Testis (tissue), 5 donors: ENCODE measurements at places on chromosomes 3 and 15. TPM values are rescaled to one million over a fixed set of nuclear protein-coding genes. Genes with fewer than 3 reads are reported as not detected.

The SCN11A gene
- 3.0 TPM for total RNA-seq

The PLXNB1 gene
- total RNA-seq = 79.2 TPM

The TF gene
- 53.1 TPM for total RNA-seq

The ST8SIA2 gene
- 0.31 TPM for total RNA-seq

The FAH gene
- 75.0 TPM for total RNA-seq

The LSM3 gene
- total RNA-seq = 14.9 TPM

The GABRA5 gene
- total RNA-seq = 3.1 TPM

DNA sequence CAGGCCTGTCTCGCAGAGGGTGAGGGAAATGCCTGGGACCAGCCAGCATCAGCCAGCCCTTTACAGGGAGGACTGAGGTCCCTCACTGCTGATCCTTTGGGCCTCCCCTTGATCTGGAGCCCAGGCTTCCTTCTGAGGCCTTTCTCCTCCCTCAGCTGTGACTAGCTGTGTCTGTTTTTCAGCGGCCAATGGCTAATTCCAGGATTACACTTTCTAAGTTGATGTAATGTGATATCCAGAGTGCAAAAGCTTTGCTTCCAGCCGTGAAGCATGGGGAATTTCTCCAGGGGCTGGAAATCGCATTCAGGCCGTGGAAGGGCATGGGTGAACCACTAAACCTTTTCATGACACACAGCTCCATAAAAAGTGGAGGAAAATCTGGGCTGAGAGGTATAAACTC, 157.6 kb downstream of the SHQ1 start:
- no peaks in the 10 kb centered on the region for H3K36me3 ChIP-seq
- no peaks in the 10 kb centered on the region for H3K4me1 ChIP-seq
- H3K27ac ChIP-seq = no peak overlapping the region
- DNase-seq = no peak
- no peak overlapping the region for H3K4me3 ChIP-seq

DNA sequence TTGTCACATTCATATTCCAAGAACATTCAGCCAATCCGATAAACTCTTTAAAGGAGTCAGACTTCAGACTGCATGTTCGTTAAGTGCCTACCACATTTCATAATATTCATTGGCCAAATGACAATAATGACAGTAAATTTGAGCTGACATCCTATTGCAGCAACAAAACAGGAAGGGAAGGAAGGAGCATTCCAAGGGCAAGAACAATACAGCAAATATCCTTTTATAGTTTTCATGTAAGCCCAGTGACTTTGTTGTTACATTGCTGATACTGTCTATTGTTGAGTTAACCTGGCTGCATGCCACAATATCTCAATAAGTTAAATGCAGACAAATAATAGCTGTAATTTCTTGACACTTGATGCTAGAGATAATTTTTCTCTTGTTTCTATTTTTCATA, 16.4 kb upstream of the CBLB start:
- H3K4me3 ChIP-seq = no peak overlapping the region
- H3K4me1 ChIP-seq = no peaks in the 10 kb centered on the region
- H3K36me3 ChIP-seq = no peaks in the 10 kb centered on the region
- no peak for DNase-seq
- H3K27ac ChIP-seq = no peak overlapping the region

- no peaks in the 10 kb centered on the region for H3K36me3 ChIP-seq
- DNase-seq = no peak
- no peaks in the 10 kb centered on the region for H3K27me3 ChIP-seq
- H3K4me1 ChIP-seq = peaks cover 4% of the 10 kb centered on the region
- no peak overlapping the region for H3K27ac ChIP-seq
- no peak overlapping the region for H3K4me3 ChIP-seq
These were observed 261.5 kb upstream of the TPM1 start for GRCh38 chr15:62781081-62781497.

GRCh38 chr3:13600950-13601691, 52.2 kb downstream of the FBLN2 start:
- no peak overlapping the region for H3K4me3 ChIP-seq
- no peak overlapping the region for H3K27ac ChIP-seq
- no peaks in the 10 kb centered on the region for H3K36me3 ChIP-seq
- peaks cover 5% of the 10 kb centered on the region for H3K4me1 ChIP-seq
- peak; percentile 59 for DNase-seq
- no peaks in the 10 kb centered on the region for H3K27me3 ChIP-seq

GRCh38 chr3:147246906-147247305, 159.4 kb downstream of the ZIC4 start:
- no peak overlapping the region for H3K4me3 ChIP-seq
- H3K36me3 ChIP-seq = no peaks in the 10 kb centered on the region
- no peaks in the 10 kb centered on the region for H3K4me1 ChIP-seq
- no peak overlapping the region for H3K27ac ChIP-seq
- no peak for DNase-seq
- no peaks in the 10 kb centered on the region for H3K27me3 ChIP-seq

- no peaks in the 10 kb centered on the region for H3K36me3 ChIP-seq
- no peak overlapping the region for H3K27ac ChIP-seq
- DNase-seq = no peak
- H3K4me3 ChIP-seq = no peak overlapping the region
- no peaks in the 10 kb centered on the region for H3K4me1 ChIP-seq
- H3K27me3 ChIP-seq = no peaks in the 10 kb centered on the region
These were observed 57.9 kb upstream of the SETD2 start for GRCh38 chr3:47221798-47222197.

DNA sequence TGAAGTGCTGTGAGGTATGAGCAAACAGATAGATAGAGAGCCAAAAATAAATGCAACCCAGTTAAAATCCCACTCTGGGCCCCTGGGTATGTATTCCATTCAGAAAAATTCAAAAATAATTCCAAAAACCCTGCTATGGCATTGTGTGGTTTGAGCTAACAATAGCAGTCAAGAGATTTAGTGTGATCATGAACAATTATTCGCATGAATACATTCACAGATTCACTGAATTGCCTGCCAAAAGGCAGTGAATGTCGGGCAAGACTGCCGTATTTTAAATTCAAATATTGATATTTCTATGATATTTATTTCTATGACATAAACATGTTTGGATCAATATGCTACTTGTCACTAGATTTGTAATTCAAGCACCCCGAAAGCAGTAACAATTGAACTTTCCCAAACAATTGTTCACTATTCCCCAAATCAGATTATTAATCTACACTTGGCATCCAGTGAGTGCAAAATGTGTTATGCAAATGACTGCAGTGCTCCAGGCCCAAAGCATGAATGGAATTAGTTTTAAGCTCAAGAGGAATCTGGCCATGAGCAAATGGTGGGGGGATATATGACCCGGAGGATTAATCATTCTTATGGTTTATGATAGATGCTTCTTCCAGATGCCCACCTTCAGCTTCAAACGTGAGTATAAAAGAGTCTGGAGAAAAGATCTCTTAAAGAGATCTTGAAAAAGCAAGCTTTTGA, 417.0 kb upstream of the MEIS2 start:
- no peaks in the 10 kb centered on the region for H3K27me3 ChIP-seq
- H3K4me1 ChIP-seq = no peaks in the 10 kb centered on the region

- peak overlapping the region; percentile 48 for H3K27ac ChIP-seq
- no peak overlapping the region for H3K4me3 ChIP-seq
- peaks cover 18% of the 10 kb centered on the region for H3K4me1 ChIP-seq
- H3K27me3 ChIP-seq = no peaks in the 10 kb centered on the region
- DNase-seq = peak; percentile 69
These were observed 156.7 kb upstream of the MEF2A start for GRCh38 chr15:99409097-99409473.

DNA sequence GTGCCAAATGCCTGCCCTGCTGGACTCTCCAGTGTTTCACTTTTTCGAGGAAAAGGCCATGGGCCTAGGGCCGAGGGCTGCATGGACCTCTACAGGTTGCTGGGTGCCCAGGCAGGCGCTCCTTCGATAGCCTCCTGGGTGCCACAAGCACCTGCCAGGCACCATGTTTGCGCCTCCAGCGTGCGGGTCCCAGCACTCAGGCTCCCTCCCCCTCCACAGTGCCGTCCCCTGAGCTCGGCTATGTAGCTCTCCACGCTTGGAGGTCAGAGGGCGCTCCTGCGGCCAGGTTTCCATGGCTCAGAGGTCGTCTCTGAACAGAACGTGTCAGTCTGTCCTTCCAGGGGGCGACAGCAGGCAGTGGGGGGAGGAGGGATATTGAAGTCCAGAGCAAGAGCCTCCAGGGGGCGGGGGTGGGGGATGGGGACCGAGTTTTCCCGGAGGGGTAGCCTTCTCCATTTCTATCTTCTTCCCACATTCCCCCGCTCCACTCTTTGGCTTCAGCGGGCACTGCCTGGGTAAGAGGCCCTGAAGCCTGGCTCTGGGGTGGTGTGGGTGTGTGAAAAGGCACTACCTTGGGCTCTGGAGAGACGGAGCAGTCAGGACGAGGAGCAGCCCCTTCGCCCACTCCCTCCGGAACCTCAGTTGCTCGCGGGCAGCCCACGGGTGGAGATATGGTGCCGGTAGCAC, 3.6 kb downstream of the ONECUT1 start:
- no peak overlapping the region for H3K27ac ChIP-seq
- H3K36me3 ChIP-seq = no peaks in the 10 kb centered on the region
- DNase-seq = no peak
- no peak overlapping the region for H3K4me3 ChIP-seq
- peaks cover 37% of the 10 kb centered on the region for H3K4me1 ChIP-seq

GRCh38 chr15:29747837-29748417, 74.3 kb downstream of the TJP1 start:
- DNase-seq = no peak
- H3K4me3 ChIP-seq = no peak overlapping the region
- no peaks in the 10 kb centered on the region for H3K4me1 ChIP-seq

DNA sequence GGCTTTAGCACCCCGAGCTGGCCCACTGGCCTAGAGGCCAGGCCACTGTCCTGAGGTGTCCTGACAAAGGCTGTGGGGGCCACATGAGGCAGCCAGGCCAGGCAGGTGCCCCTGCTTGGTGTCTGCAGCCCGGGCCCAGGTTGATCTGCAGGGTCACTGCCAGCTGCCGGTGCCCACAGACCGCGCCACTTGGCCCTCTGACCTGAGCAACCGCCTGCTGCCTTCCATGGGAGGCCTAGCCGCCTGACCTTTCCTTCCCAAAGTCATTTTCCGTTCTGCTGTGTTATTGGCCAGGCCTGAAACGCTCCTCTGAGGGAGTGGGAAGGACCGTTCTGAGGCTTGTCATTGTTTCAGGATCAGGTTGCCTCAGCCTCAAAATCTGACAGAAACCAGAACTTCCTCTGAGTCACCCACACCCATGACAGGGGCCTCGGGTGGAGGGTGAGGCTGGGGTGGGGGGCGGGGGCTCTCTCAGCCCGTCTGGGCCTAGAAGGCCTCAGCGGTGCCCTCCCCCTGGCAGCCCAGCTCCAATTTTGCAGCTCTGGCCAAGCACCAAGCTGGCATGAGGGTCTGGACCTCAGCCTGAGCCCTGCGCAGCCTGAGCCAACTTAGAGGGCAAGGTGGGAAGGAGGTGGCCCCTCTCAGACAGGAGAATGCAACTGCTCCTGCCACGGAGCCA, 140.7 kb upstream of the MEF2A start:
- no peaks in the 10 kb centered on the region for H3K36me3 ChIP-seq
- no peak for DNase-seq
- no peaks in the 10 kb centered on the region for H3K4me1 ChIP-seq
- H3K4me3 ChIP-seq = no peak overlapping the region

GRCh38 chr15:98671060-98672008, 23.0 kb downstream of the IGF1R start:
- peaks cover 22% of the 10 kb centered on the region for H3K4me1 ChIP-seq
- H3K4me3 ChIP-seq = no peak overlapping the region
- H3K27me3 ChIP-seq = no peaks in the 10 kb centered on the region
- H3K36me3 ChIP-seq = no peaks in the 10 kb centered on the region
- peak overlapping the region; percentile 1 for H3K27ac ChIP-seq
- DNase-seq = no peak

DNA sequence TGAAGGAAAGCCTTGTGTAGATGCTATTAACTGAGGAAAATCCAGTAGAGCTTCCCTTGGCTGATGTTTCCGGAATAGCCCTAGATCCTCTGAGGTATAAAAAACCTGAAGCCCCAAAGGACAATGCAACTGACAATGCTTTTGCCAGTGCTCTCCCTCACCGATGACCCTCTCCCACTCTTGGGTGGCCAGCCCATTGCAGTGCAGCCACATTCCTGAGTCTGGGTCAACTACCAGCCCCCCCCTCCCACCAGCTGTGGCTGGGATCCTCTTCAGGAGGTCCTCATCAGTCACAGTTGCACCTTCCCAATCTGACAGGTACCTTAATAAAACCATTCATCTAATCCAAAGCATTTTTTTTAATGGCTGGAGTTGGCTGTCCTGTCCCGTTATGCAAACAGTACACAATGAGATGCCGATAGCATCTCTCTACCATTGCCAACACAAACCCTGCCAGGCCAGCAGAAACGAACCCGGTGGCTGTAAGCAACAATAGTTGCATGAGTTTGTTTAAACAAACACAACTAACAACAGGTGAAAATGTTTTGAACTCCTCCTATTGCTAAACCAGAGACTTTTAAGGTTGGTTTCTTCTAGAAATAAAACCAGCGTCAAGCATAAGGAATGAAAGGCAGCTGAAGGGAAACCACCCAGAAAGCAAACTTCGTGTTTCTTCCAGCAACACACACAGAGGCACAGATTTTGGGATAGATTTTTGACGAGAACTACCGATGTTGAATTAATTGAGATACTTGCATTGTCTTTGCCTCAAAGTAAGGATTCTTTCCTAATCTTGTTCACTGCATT, 128.3 kb upstream of the ARHGEF3 start:
- H3K4me3 ChIP-seq = no peak overlapping the region
- peaks cover 17% of the 10 kb centered on the region for H3K4me1 ChIP-seq
- no peaks in the 10 kb centered on the region for H3K27me3 ChIP-seq
- H3K27ac ChIP-seq = no peak overlapping the region
- no peak for DNase-seq

DNA sequence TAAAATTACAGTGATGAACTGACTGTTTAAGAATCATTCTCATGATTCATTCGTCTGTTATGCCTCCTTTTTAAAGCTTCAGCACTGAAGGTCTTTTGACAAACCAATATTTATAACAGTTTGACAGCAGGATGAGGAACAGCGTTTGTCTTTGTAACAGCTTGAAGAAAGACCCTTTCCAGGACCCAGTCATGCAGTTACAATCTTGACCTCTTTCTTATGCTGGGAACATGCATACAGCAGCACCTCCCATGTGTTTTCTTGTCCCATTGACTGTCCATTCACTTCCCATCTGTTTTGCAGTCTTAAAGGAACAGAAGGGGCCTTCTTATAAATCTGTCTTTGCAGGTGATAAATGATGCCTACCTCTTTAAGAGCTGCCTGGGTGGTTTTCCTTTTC, 87.2 kb downstream of the OPA1 start:
- no peaks in the 10 kb centered on the region for H3K27me3 ChIP-seq
- DNase-seq = no peak
- H3K4me3 ChIP-seq = no peak overlapping the region
- H3K4me1 ChIP-seq = no peaks in the 10 kb centered on the region

DNA sequence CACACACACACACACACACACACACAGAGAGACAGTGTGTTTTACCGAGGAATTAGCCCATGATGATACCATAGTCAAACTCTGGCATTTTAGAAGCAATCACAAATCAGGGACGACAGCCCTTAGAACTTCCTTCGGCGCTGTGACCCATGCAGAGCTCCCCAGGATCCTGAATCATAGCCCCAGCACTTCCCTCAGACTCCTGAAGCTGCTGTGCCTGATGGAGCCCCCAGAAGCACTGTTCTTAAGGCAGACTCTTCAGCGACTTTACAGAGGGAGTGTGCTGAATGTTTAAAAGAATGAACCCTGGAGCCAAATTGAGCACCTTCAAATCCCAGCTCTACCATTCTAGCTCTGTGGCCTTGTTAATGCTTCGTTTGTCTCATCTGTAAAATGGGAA, 89.3 kb upstream of the LIPC start:
- H3K27me3 ChIP-seq = no peaks in the 10 kb centered on the region
- H3K4me1 ChIP-seq = no peaks in the 10 kb centered on the region
- no peak overlapping the region for H3K4me3 ChIP-seq
- no peak for DNase-seq
- no peak overlapping the region for H3K27ac ChIP-seq

- peaks cover 10% of the 10 kb centered on the region for H3K4me1 ChIP-seq
- H3K27ac ChIP-seq = no peak overlapping the region
- H3K27me3 ChIP-seq = no peaks in the 10 kb centered on the region
- no peak overlapping the region for H3K4me3 ChIP-seq
- no peak for DNase-seq
These were observed 17.7 kb downstream of the KLF15 start for GRCh38 chr3:126339466-126339865.
